NCI-H460 (cell line): ENCODE measurements at places on chromosomes 1 and 21.

DNA sequence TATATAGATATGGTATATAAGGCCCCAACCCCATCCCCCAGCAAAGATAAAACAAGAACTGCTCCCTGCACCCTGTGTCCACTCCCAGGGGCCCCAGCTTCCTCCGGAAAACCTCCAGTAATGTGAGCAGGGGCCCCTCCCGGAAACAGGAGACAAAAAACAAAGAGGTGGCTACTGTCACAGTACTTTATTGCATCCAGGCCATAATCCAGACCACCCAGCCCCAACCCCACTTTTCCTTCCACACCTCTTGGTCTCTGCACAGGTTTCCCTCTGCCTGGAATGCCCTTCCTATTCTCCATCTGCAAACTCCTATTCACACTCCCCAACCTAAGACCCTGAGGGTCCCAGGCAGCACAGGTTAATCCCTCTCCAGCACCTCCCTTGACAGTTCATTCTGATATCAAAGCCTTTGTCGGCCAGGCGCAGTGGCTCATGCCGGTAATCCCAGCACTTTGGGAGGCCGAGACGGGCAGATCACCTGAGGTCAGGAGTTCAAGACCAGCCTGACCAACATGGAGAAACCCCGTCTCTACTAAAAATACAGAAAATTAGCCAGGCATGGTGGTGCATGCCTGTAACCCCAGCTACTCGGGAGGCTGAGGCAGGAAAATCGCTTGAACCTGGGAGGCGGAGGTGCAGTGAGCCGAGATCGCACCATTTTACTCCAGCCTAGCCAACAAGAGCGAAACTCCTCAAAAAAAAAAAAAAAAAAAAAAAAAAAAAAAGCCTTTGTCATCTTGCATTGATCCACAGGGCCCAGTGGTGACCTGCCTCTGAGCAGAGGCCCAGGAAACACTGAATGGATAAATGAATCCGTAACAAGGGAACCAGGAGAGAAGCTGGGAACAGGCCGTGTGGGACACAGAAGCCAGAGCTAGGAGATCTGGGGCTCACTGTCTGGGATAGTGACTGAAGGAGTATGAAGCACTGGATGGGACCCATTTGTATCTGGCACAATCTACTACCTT is 2.3 kb upstream of the AUNIP start:
- DNase-seq = no peak

DNA sequence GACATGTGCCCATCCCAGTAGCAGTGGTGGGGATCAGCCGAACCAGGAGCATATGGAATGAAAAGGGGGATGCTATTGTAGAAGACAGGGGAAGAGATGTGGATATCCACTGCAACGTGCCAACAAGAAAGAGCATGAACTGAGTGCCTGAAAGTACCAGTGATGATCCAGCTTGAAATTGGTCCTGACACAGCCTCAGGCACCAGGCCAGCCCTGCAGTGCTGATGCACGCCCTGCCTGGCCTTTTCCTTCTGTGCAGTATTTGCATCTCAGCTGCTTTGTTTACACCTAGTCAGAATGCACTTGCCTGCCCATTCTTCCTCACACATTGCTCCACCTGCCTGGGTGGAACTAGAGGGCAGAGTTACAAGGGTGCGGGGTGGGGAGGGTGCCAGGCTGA is 50.3 kb upstream of the ARTN start:
- DNase-seq = no peak

DNA sequence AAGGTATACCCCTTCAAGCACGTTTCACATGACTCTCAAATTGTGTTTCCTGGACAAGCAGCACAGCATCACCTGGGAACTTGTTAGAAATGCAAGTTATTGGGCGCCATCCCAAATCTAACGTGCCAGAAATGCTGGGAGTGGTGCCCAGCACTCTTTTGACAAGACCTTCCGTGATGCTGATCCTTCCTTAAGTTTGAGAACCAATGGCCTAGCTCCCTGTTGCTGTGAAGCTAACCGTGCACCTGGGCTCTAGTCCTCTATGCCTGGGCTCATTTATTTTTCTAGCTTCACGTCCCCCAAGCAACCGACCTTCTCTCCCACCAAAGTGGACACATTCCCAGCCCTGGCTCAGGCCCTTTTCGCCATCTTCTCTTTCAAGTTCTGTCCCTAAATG is 4.3 kb downstream of the BEST4 start:
- no peak for DNase-seq

- DNase-seq = no peak
Measured at GRCh38 chr1:22452481-22452957, 868 bp downstream of the ZBTB40 start.

GRCh38 chr1:86481966-86482365 is 13.2 kb downstream of the CLCA1 start:
- DNase-seq = no peak

DNA sequence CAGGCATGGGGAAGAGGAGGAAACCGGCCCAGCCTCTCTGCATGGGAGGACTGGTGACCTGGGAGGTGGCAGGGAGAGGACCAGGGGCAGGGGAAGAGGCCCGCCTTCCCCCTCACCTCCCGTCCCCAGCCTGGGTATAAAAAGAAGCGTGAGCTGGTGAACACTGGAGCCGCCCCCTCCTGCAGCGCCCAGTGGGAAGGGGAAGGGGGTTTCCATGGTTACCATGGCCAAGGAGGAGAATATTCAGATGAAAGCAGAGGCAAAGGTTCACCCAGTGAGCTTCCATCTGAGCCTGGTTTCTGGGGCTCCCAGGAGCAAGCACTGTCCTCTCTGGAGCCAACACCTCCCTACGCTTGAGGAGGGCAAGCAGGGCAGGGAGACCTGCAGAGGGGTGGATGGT is 54.9 kb downstream of the ACOT7 start:
- no peak for DNase-seq

DNA sequence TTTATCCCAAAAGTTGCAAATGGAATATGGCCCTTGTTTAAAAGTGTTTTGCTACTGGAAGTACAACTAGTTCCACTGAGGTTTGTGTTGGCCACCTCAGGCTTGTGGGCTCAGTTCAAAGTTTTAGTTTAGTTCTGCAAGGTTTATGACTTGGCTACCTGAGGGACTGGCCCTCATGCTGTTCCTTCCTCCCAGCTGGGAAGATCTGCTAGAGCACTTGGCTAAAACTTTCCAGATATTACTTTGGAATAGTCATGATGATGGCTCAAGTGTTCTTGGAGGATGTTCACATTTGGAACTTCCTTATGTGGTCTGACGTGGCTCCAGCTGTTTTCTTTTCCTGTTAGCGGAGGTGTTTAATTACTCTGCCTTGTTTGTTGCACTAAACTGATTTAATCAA is 110.2 kb upstream of the IVNS1ABP start:
- no peak for DNase-seq

GRCh38 chr1:92663775-92664174 is 121.1 kb downstream of the EVI5 start:
- no peak for DNase-seq

- no peak for DNase-seq
Measured at GRCh38 chr21:25689226-25689625, 45.5 kb downstream of the ATP5PF start.

GRCh38 chr1:193406901-193407300 is 220.5 kb upstream of the B3GALT2 start:
- DNase-seq = peak; percentile 67

DNA sequence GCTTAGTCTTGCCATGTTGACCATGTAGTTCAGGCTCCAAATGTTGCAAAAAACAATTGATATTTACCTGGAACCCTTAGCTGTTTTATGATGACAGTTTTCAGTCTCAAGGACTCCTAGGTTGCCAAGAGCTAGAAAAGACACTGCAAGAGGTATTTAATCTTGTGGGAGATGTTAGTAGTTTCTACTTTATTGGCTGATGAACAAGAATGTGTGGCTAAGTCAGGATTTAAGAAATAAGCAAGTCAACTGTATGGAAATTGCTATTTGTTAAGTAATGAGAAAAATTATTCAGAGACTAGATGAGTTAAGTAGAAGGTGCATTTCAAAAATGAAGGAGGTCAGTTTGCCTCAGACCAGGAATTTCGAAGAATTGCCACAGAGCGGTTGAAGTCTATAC is 639.7 kb upstream of the USP24 start:
- DNase-seq = no peak

DNA sequence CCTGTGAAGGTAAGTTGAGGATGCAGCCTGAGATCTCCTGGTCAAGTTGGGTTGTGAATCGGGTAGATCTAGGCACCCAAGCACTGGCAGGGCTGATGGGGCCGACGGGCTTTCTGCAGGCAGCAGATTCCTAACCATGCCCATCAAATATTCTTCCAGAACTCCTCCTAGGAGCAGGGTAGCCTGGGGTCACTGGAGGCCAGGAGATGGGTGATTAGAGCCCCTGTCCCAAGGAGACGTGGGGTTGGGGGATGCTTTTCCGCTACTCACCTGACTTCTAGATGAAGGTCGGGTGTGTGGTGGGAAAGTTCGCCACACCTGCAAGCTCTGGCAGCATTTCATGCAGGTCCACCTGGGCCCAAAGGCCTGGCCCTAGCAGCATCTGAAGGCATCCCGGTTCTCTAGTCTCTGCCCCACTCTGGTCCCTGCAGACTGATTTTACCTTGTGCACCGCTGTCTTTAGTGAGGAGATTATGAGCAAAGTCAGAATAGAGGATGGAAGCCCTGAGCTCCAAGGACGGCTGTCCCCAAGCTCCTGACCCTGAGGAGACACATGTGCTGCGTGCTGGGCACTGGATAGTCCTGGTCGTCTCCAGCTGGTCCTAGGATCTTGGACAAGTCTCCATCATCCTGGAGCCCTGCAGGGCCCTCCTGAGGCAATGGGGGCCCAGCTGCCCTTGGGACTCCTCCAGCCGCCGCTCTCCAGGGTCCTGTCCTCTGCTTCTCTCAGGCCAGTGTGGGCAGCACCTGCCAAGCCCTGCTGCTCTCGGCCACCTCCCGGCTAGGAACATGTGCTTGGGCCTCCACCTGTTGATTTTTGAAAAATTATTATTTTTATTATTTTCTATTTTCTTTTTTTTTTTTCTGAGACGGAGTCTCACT is 21.8 kb upstream of the C2CD2 start:
- DNase-seq = no peak

DNA sequence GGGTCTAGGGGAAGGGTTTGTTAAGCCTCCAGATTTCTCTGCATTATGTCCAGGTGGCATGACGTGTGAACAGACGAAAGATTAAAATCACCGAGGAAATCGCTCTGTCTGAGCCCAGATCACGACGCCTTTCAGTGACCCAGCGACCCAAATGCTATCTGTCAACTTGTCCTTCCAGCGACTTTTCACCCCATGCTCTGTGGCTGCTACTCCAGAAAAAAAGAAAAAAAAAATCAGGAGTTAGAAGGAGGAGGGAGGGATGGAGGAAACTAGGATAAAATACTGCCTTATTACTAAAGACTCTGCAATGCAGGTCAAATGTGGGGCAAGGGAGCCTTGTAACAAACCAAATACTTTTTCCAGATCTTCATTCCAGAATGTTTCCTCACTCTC is 352.0 kb downstream of the NUF2 start:
- DNase-seq = no peak

DNA sequence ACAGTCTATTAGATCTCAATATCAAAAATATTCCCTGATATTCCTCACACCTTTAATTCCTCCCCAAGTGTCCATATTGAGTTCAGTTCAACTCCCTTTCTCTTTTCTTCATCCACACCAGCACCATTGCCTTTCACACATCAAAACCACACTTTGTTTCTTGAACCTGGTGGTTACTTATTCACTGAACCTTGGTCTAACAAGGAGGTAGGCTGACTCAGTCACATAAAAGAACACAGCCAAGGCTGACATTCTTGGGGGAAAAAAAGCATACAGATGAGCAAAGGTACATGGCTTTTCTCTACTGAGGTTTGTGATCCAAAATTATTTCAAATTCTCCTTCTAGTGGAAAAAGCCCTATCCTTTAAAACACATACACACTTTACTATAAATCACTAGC is 131.7 kb upstream of the USH2A start:
- DNase-seq = no peak

DNA sequence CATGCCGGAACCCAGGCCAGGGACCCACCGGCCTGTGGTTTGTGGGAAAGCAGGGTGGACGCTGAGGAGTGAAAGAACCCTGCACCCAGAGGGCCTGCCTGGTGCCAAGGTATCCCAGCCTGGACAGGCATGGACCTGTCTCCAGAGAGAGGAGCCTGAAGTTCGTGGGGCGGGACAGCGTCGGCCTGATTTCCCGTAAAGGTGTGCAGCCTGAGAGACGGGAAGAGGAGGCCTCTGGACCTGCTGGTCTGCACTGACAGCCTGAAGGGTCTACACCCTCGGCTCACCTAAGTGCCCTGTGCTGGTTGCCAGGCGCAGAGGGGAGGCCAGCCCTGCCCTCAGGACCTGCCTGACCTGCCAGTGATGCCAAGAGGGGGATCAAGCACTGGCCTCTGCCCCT is 18.5 kb downstream of the CSF1 start:
- no peak for DNase-seq

DNA sequence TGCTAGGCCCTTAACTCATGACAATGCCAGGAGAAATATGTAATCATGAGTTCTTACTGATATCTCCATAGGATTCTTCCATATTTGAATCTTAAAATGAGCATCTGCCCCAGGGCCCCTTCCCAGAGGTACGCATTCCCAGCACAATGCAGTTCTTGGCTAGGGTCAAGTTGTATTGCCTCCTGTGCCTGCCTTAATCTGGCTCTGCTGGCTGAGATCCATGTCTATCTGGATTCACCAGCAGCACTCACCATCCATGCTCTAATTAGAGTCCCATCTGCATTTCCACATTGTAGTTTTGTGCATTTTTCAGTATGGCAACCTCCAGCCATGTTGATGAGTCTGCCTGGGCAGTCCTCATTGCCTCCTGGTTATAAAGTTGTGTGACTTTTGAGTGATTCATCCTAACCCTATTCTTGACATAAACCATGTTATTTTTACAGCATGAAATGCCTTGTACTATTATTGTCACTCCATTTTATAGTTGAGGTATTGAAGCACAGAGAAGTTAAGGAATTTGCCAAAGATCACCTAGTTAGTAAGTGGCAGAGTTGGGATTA is 55.9 kb downstream of the CAMSAP2 start:
- no peak for DNase-seq

- DNase-seq = no peak
Measured at GRCh38 chr1:41355356-41355755, 5.9 kb upstream of the FOXO6 start.

DNA sequence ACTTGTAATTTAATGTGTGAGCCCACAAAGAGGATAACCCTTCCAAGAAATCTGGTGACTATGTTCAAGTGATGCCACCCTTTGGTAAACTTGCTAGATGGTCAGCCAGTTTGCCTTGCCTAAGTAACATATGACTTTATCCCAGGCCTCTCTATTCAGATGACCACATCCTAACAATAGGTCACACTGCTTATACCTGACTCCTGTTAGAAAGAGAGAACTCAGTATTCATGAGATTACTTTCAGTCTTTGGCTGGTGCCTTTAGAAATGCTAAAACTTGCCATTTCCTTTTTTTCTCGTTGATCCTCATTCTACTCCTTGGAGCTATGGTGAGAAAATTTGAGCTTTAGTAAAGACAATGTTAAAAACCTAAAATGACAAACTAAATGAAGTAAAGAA is 28.5 kb upstream of the SERBP1 start:
- DNase-seq = no peak

DNA sequence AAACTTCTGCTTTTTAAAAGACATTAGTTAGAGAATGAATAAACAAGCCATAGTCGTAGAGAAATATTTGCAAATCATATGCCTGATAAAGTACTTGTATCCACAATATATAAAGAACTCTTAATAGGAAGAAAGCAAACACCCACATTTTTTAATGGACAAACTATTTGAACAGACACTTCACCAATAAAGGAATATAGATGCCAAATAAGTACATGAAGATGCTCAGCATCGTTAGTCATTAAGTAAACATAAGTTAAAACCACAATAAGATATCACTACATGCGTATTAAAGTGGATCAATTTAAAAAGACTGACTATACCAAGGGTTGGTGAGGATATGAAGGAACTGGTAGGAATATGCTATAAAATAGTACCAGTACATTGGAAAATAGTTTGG is 142.3 kb upstream of the ZC3H11B start:
- DNase-seq = no peak

- no peak for DNase-seq
Measured at GRCh38 chr1:156490401-156491032, 10.1 kb downstream of the MEF2D start.
